ENCODE measurements at places on chromosomes 13 and 19.
A peak's percentile ranks its signal among the peaks of the same experiment; 100 is the strongest.

- no peak for DNase-seq
Measured at GRCh38 chr19:51749979-51750378, 1.7 kb downstream of the FPR1 start.

- no peak for DNase-seq
Measured at GRCh38 chr13:39062004-39062403, 23.7 kb downstream of the NHLRC3 start.

DNA sequence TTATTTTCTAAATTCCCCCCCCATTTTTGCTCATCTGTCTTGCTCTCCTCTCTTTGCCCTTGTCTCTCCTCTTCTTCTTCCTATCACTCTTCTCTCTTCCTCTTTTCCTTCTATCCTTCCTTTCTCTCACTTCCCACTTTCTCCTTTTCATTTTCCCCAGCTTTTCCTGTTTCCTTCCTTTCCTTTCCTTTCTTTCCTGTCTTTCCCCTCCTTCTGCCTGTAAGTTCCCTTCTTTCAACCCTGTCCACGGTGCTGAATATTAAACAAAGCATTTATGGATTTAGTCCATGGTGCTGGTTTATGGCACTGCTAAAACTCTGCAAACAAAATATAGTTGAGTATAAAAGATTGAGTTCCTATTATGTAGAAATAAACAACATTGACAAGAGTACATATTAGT is 27.6 kb downstream of the SCEL start:
- no peak for DNase-seq

DNA sequence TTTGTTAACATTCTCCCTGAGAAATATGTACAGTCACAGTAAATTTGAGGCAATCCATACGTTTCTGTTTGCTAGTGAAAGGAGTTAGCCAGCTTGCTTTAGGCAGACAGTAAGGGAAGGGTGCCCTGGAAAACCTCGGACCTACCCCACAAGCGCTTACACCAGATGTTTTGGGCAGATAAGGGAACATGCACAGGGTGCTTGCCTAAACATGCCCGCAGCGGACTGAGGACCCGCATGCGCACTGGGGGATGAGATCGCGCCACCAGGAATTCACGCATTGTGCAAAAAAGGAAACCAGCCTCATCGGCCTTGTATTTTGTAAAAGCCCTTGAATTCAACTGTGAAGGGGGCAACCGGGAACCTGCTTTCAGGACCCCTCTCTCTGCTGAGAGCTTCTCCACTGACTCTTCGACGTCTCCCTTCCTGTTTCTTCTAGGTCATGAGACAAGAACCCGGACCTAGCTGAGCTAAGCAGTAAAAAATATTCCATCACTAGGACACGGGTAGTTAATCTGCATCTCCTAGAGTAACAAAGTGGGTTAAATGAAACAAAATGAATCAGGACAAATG is 1399.2 kb upstream of the ATXN8OS start:
- no peak for DNase-seq

DNA sequence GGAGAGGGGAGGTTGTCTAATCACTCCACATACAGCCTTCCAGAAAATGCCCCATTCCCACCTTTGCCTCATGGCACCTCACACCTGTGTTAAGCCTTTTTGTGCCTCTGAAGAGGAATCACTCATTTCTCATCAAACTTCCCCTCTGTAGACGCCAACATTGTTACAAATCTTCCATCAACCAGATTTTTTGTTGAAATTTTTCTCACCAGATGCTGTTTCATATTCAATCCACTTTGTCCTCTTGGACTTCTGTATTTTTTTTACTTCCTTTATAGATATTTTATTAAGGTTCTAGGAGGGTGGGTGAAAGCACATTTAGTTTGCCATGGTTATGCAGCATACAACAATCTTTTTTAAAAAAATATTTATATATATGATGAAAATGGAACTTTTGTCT is 74.0 kb downstream of the RUBCNL start:
- no peak for DNase-seq

DNA sequence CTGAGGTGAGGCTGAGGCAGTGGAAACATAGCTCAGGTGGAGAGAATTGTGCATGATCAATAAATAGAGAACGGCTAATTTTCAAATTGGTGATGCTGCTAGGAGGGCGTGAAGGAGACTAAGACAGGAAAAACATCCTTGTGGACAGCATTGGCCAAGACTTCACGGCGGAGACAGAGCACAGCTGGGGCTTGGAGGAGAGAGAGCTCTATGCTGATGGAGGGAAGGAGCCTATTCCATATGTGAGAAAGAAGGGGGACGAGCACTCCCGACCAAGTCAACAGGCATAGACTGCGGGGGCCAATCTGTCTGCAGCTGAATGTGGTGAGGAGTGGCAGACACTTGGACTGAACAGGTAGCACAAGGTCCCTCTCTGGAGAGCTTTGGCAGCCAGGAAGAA is 14.8 kb upstream of the SPATA13 start:
- no peak for DNase-seq

DNA sequence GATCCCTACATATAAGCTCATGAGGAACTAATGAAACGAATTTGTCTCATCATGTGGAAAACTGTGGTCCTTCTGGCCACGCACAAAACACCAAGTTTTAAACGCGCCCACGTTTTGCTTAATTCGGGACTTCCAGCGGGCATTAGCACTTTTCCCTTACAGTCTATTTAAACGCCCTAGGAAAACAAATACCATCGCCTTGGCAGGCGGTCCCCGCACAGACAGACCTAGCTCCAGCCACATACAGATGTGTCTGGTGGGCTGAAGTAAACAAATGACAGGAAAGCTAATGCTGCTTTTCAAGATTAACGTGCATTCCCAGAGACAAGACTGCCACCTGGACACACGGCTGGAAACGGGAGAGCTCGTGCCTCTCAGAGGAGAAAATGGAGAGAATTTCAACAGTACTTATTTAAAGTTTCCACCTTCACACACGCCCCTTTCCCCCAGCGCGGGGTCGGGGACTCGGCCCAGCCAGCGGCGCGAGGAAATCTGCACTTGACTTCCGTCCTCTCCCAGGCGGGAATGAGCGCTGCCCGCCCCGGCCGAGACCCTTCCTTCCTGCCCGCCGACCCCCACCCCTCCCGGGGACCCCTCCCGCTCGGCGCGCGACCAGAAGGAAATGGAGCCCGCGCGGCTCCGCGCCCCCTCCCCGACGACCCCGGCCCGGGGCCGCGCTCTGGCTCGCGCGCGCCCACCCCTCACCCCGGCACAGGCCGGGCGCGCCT is 931 bp downstream of the USP12 start:
- DNase-seq = peak; percentile 54

DNA sequence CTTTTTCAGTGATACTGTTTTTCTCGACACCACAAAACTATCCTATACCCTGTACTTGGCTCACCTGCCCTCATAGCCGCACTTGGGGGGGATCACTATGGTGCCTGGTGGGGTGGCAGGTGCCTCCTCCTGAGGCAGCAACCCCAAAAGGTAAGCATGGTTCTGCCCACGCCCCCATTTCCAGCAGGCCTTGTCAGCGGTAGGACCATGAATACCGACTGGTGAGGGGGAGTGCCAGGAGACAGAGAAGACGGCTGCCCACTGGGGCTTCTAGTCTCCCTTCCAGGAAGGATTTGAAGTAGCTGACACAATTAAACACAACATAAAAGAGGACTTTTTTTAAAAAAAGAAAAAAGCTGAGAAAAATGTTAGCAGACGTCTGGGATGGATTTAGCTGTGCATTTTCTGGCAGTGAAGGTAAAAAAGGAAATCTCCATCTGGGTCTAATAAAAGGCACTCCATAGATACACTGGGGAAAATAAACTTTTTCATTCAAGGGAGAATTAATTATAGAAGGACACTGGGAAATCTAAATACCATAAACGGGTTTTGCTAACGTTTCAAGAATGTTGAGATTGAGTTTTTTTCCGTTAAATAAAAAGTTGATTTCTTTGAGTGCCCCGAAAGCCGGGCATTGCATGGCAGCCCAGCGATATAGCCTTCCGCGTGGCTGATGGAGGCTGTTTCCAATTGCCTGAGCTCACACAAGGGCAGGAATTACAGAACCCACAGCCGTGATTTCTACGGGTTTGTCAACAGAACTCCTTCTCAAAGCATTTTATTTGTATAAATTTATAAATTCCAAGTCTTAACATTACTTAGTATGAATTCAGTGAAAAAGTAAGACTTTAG is 45.1 kb downstream of the ATP11A start:
- no peak for DNase-seq

Measured in activated T-cell treated with anti-CD3 and anti-CD28 coated beads, Interleukin-2, amount 50 U/mL, for 1 hour (primary cell).